ENCODE measurements at places on chromosomes 6 and 20.

GRCh38 chr6:8642131-8642530, 206.8 kb upstream of the SLC35B3 start:
- no peak overlapping the region for H3K27ac ChIP-seq
- no peak for DNase-seq
- no peaks in the 10 kb centered on the region for H3K27me3 ChIP-seq
- H3K4me1 ChIP-seq: no peaks in the 10 kb centered on the region

DNA sequence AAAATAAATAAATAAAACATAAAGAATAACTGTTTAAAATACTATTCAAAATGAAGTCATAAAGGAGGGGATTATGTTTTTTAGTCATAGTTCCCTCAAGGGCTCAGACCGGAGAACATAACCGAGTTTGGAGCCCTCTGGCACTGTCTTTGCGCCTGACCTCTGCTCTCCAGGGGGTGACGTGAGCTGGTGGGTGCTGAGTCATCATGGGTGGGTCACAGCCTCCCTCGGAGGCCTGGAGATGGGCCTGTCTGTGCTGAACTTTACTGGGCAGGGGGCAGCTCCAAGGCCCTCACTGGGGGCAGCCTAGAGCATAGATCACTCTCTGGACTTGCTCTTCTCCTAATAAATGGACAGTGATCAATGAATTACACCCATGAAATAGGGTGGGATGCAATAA, 3.1 kb upstream of the MAVS start:
- H3K27ac ChIP-seq: no peak overlapping the region
- H3K36me3 ChIP-seq: no peaks in the 10 kb centered on the region
- H3K4me1 ChIP-seq: peaks cover 22% of the 10 kb centered on the region
- no peak overlapping the region for H3K4me3 ChIP-seq

GRCh38 chr6:297571-298232, 5.4 kb downstream of the DUSP22 start:
- H3K36me3 ChIP-seq: no peaks in the 10 kb centered on the region
- no peak for DNase-seq
- H3K4me3 ChIP-seq: no peak overlapping the region
- H3K4me1 ChIP-seq: peaks cover 61% of the 10 kb centered on the region
- no peak overlapping the region for H3K27ac ChIP-seq
- H3K27me3 ChIP-seq: no peaks in the 10 kb centered on the region

- no peaks in the 10 kb centered on the region for H3K4me1 ChIP-seq
- H3K4me3 ChIP-seq: no peak overlapping the region
- H3K27me3 ChIP-seq: no peaks in the 10 kb centered on the region
- no peaks in the 10 kb centered on the region for H3K36me3 ChIP-seq
Observed at GRCh38 chr6:41199552-41200246, 1.2 kb downstream of the TREML2 start.

- H3K27me3 ChIP-seq: no peaks in the 10 kb centered on the region
- no peak for DNase-seq
- H3K4me3 ChIP-seq: no peak overlapping the region
- no peaks in the 10 kb centered on the region for H3K36me3 ChIP-seq
- no peak overlapping the region for H3K27ac ChIP-seq
- no peaks in the 10 kb centered on the region for H3K4me1 ChIP-seq
Observed at GRCh38 chr6:133034509-133035206, 206.5 kb upstream of the EYA4 start.

DNA sequence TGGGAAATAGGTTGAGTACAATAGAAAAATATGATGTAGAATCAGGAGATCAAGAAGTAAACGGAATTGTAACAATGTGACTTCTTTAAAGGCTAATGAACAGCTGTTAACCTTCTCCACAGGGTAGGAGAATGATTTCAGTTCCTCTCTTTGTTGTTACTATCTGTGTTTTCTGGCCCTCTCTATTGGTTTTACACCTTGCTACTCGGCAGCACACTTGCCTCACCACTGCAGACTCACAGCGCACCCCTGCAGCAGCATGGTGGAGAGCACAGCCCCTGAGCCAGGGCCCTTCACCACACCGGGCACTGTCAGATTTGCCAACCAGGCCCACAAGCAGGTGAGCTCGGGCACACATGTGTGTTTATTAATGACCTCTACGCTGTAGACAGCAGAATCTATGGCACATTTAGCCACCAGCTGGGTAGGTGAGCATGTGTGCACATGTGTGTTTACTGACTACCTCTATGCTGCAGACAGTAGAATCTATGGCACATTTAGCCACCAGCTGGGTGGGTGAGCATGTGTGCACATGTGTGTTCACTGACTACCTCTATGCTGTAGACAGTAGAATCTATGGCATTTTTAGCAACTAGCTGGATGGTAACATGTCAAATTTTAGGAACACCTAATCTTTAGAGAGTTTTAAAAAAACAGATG, 16.8 kb downstream of the SFT2D1 start:
- no peak overlapping the region for H3K27ac ChIP-seq
- H3K27me3 ChIP-seq: no peaks in the 10 kb centered on the region
- DNase-seq: no peak
- peaks cover 39% of the 10 kb centered on the region for H3K36me3 ChIP-seq

DNA sequence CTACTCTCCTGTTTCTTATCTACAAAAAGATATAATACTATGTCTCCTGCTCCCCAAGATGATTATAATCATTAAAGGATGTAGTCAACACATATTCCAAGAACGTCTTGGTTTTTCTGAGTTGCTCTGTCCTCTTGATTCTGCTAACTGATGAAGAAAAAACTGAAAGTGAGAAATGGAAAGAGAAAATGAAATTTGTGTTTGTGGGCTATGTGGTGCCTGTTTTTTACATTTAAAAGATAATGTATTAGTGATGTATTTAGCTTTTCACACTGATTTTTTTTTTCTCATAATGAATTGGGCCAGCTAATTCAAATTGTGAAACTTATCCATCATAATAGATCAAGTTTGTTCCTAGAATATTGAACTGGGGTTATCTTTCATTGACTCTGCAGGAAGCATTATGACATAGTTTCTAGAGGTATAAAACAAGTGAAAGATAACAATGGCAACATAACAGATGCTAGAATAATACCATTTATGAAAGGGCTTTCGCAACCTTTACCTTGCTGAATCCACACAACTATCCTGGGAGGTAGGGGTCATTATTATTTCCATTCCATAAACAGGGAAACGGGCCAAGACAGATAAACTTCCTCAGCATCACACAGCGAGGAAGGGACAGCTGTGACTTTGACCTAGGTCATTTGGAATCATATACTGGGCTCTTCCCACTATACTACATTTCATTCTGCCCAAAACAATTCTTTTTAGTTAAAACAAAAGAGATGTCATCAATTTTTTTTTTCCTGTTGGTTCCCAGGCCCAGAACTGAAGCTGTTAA, 336.7 kb downstream of the GJA1 start:
- H3K36me3 ChIP-seq: no peaks in the 10 kb centered on the region
- H3K4me1 ChIP-seq: peaks cover 4% of the 10 kb centered on the region
- H3K27me3 ChIP-seq: no peaks in the 10 kb centered on the region
- no peak overlapping the region for H3K4me3 ChIP-seq

DNA sequence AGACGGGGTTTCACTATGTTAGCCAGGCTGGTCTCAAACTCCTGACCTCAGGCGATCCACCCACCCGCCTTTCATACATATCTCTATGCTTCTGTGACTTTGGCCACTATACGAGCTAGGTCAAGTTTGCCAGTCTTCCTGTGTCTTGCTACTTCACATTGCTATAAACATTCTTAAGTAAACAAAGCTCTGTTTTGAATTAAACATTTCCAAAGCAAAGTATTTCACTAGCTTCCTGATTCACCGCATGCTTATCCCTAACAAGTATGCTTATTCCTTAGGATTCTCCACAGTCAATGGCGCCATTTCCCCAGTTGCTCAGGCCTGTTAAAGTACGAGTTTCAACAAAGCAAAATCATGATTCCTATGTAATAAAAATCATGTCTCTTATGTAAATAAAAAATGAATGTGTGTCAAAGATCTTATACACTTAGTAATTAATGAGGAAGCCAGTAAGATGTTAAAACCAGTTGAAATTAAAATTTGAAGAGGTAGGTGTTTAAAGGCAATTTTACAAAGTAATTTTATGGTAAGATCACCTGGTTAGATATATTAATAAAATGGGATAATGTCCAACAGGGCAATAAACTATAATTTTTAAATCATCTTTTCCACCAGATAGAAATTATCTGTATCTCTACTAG, 88.5 kb downstream of the PRKN start:
- no peaks in the 10 kb centered on the region for H3K27me3 ChIP-seq
- no peaks in the 10 kb centered on the region for H3K4me1 ChIP-seq
- H3K27ac ChIP-seq: no peak overlapping the region

DNA sequence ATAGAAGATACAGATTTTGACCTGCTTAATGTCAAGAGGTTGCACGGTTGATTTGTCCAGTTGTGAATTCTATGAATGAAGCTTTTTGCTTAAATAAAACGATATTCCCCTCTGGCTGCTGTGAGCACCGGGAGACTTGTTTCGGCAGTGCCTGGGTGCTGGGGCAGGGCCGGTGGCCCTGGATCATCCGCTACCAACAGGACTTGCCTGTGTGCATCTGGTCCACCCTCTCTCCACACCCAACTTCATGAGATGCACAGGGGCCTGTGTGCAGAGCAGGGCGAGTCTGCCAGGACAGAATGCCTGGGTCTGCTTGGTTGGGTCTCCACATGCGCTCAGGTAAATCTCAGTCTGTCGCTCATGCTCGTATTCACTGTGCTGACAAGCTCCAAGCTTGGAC, 65.5 kb downstream of the TSHZ2 start:
- no peaks in the 10 kb centered on the region for H3K36me3 ChIP-seq
- peaks cover 9% of the 10 kb centered on the region for H3K4me1 ChIP-seq
- H3K4me3 ChIP-seq: no peak overlapping the region
- H3K27me3 ChIP-seq: no peaks in the 10 kb centered on the region

- no peak overlapping the region for H3K4me3 ChIP-seq
- H3K36me3 ChIP-seq: no peaks in the 10 kb centered on the region
- no peak for DNase-seq
Observed at GRCh38 chr6:89574910-89575561, 63.5 kb downstream of the LYRM2 start.

Data from esophagus muscularis mucosa (tissue), 4 donors.